NCI-H1092 treated with DMSO at 0.1 percent for 48 hours (cell line): ENCODE measurements at places on chromosomes 5 and 9.

DNA sequence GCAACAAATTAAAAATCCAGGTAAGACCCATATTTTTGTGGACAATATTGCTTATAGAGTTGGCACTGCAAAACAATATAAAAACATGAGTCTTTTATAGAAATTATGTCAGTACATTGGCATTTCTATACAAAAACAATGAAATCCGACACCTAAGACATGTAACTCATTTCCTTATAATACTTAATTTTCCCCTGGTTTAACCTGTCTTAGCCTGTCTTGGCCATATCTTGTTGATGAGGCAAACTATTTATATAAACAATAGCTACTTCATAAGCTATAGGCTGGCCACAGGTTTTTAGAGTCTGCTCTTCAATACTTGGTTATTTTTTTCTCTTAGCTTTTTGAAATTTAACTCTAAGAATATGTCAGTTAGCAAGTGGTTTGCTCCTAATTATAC is 44.7 kb upstream of the IZUMO3 start:
- DNase-seq, result no peak

DNA sequence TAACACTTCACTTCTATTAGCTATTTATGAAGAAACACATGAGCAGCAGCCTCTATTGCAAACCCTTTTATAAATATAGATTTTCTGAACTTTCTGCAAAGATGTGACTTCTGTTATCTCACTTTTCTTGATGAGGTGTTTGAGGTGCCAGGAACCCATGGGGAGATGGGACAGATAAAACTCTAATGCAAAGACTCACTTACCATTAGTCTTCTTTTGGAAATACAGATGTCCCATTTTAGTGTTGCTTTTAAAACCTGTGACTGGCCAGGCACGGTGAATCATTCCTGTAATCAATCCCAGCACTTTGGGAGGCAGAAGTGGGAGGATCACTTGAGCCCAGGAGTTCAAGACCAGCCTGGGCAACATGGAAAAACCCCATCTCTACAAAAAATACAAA is 171.3 kb upstream of the GAS1 start:
- no peak for DNase-seq

DNA sequence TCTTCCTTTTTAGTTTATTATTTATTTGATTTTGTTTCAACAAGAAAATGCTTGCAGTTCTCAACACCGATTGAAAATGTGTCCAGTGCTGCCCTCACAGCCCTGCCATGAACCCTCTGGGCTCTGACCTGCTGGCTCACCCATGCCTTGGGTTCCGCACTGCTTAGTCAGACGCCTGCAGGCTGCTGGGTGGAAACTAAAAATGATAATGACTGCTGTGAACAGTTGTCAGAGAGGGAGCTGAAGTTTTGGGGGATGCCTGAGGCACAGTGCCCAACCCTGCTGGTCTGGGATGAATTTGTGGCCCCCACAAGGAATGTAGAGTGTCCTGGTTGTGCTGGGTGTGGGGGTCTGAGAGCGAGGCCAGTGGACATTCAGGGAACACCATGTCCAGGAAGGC is 22.2 kb upstream of the CFAP157 start:
- DNase-seq, result no peak

- DNase-seq, result no peak
These were observed 192.2 kb downstream of the PAPPA start for GRCh38 chr9:116345817-116346216.

GRCh38 chr5:133425764-133426163 is 186.6 kb downstream of the FSTL4 start:
- no peak for DNase-seq

DNA sequence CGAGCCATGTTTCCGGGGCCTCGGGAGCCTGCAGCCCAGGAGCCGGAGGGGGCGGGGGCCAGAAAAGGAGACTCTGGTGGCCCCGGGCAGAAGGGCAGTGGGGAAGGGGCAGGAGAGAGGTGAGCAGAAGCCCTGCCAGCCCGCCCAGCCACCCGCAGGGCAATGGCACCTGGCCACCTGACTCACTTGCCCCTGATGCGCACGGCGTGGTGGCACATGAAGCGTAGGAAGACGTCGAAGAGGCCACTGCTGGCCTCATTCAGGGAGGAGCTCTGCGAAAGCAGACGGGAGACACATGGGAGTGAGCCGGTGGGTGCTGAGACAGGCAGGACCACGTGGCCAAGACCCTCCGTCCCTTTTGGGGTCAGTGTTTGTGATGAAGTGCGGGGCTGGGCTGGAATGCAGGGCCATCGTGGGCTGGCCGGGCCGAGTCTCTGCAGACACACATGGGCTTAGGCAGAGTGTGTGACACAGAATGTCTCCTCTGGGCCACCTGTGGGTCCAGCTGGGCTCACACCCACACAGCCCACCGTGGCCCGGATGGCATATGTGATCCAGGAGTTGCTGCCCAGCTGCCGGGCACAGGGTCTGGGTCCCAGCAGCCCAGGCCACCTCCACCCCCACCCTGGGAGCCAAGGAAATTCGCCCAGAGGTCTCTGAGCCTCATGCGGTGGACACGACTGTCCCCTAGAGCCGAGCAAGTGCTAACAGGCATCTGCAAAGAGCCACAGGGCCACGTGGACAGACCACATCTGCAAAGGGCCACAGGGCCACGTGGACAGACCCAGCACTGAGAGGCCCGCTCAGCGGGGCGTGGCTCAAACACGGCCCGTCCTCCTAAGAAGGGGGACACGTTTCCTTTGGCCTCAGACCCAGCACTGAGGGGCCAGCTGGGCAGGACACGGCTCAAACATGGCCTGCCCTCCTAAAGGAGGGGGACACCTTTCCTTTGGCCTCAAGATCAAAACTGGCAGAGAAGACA is 23.6 kb downstream of the TERT start:
- DNase-seq, result no peak

- DNase-seq, result no peak
These were observed 24.7 kb upstream of the TMEM250 start for GRCh38 chr9:136143215-136144001.

DNA sequence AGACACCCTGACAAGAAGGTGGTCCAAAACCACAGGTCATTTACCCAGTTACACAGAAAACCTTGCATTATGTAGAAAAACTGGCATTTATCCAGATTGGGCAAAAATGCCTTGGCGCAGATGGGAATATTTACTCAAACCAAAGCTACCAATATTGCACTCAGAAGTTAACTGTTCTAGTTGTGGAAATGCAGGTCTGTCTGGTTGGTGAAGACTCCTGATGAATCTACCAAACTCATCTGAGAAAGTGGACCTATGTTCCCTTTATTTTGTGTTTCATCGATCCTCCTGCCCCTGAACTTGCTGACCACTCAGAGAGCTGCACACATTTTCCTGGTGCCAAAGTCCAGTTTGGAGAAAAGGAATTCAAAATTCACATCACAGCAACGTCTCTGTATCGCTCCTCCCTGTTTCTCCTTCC is 85.2 kb upstream of the ALDH1A1 start:
- no peak for DNase-seq

- DNase-seq, result no peak
These were observed 42.7 kb downstream of the TENT4A start for GRCh38 chr5:6755941-6756340.
